ENCODE measurements at places on chromosomes 6 and 20.
A peak's percentile ranks its signal among the peaks of the same experiment; 100 is the strongest.

- peak; percentile 14 for DNase-seq
Observed at GRCh38 chr20:46215913-46216707, 92.2 kb downstream of the CDH22 start.

GRCh38 chr20:43571310-43571709, 12.5 kb downstream of the SGK2 start:
- DNase-seq, result no peak

DNA sequence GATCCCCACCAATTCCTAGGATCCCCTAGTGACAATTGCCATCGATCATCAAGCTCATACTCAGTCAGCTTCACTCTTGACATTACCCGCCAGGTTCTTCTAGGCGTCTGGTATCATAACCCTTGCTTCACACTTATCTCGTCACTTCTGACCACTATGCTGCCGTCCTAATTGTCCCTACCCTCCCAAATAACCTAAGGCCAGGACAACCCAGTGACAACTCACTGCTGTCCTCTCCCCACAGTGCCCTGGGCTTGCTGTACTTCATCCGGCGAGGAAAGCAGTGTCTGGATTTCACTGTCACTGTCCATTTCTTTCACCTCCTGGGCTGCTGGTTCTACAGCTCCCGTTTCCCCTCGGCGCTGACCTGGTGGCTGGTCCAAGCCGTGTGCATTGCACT, 3.7 kb downstream of the SYS1 start:
- DNase-seq, result no peak

DNA sequence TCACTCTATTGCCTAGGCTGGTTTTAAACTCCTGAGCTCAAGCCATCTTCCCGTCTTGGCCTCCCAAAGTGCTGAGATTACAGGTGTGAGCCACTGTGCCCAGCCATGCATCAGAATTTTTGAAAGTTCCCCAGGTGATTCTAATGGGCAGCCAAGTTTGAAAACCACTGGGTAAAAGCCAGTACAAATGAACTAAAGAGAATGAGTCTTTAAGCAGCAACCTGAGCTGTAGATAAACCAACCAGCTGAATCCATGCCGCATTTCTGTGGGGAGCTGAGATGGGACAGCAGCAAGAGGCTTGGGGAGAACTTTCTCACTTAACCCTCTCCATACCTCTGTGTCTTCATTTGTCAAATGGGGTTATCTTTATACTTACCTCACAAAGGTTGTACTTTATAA, 67.5 kb downstream of the VEGFA start:
- no peak for DNase-seq

DNA sequence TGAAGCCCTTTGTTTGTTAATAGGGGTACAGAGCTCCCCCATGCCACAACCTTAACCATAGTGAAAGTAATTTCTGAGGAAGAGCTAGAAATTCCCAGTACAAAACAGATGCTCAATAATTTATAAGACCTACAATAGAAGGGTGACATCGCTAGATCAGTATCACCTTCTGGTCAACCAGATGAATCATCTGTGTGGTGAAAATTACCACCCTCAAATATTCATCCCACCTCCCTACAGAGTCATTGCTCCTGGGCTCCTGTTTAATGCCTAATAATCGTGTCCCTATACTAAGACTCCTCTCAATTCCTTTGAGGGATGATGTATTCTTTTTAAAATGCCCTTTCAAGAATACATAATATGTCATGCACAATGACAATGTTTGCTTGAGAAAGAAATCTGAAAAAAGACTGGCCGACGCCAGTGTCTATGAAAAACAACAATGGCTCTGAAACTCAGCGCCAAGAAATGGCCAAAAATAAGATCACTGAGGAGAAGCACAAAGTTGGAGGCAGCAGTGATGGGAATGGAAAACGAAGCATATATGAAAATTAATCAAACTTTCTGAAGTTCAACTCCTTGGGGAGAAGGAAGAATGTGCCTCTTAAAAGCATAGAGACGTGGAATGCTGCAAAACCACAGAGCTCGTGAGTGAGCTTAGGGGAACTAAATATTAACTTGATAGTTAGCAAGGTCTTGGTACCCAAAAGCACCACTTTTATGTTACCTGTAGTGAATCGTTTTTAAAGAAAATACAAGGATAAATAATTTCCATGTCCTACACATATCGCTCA, 11.0 kb upstream of the ADGRF5 start:
- no peak for DNase-seq

- no peak for DNase-seq
Observed at GRCh38 chr6:138334000-138334399, 43.7 kb upstream of the SMIM28 start.

GRCh38 chr6:100176311-100176950, 182.4 kb upstream of the MCHR2 start:
- peak; percentile 55 for DNase-seq

GRCh38 chr6:71406865-71407860, 118.6 kb downstream of the OGFRL1 start:
- DNase-seq, result peak; percentile 41

DNA sequence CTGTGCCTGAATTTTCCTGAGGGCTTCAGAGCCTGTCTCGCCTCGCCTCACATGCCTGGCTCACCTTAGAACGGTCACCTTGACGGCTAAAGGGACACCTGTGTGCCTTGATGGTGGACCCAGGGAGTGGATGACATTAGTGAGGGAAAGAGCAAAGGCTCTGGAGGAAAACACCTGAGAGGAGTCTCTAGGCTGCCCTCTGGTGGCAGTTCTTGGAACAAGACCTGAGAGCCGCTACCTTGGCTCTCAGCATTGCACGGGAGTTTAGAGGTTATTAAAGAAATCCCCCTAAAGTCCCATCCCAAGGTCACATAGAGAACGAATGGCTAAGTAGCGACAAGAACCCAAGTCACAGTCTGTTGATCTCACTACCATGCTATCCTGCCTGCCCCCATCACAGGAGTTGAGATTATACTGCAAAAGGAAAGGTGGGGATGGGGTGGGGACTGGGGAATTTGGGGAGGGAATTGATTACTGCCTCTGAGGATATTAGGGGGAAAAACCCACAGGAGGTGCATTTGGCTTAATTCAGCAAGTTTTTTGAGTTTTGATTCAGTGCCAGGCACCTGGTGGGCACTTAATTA, 7.9 kb upstream of the CDSN start:
- DNase-seq, result peak; percentile 28

GRCh38 chr20:56584916-56585315, 44.2 kb upstream of the TFAP2C start:
- no peak for DNase-seq

DNA sequence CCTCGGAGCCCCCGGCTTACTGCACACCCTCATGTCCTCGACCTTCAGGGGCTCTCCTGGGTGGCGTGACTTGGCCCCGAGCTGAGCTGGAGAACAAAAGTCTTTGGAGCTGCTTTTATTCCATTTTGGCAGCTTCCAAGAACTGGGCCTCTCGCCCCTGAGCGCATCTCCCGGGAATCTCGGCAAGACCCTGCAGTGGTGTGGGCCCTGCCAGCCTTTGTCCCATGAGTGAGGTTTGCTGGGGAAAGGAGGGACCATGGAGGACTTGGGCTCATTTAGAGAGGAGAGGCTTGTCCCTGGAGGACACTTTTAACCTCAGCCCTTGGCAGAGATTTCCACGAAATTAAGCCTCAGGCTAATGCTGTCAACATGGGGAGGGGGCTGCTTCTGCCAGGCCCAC, 62.3 kb upstream of the SLCO4A1 start:
- DNase-seq, result no peak

GRCh38 chr6:24554474-24554873, 59.7 kb downstream of the ALDH5A1 start:
- DNase-seq, result no peak

DNA sequence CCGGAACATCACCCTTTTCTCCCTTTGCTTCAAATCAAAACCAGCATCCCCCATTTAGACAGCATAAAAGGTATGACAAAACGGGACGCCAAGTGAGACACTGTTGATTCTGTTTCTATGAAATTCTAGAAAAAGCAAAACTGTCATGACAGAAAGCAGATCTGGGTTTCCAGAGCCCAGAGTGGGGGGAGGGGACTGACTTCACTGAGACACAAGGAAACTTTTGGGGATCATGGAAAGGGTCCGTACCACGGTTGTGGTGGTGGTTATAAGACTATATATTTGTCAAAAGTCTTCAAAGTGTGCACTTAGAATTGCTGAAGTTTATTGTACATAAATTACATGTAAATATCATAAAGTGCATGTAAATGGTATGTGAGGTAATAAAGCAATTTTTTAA, 82.6 kb downstream of the SLC22A3 start:
- no peak for DNase-seq

DNA sequence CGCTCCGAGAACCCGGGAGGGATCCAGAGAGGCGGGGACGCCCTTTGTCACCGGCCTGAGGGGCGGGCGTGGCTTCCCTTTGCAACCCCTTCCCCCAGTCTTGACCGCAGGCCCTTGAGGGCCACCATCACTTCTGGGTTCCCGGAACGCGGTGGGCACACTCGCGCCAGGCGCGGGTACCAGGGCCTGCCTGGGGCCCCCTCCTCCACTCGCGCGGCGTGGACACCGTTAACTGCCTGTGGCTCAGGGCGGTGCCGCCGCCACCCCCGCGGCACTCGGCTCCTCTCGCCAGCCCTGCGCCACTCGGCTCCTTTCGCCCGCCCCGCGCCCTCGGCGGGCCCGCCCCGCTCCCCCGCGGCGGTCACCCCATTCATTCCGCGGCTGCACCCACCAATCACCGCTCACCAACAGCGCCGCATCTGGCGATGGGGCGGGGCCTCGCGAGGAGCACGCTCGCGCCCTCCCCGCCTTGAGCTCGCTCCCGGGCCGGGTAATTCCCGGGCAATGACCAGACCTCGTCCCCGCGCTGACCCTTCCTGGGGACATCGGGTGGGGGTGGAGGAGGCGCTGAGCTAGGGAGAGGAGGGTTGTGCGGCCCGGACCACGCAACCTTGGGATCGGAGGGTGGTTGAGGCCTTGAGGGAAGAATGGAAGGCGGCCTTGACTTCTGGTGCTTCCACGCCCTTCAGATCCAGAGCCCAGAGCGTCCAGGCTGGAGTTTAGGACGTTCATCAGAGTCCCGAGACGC, 10.5 kb upstream of the ELOVL5 start:
- peak; percentile 93 for DNase-seq

- DNase-seq, result peak; percentile 75
Observed at GRCh38 chr6:3749977-3750316, 1.6 kb downstream of the PXDC1 start.

GRCh38 chr6:3751077-3751729, at the start of gene PXDC1:
Gene PXDC1 (minus strand): TSS chr6:3751713. CDS start chr6:3751531, 182 bp downstream.
- DNase-seq, result no peak

DNA sequence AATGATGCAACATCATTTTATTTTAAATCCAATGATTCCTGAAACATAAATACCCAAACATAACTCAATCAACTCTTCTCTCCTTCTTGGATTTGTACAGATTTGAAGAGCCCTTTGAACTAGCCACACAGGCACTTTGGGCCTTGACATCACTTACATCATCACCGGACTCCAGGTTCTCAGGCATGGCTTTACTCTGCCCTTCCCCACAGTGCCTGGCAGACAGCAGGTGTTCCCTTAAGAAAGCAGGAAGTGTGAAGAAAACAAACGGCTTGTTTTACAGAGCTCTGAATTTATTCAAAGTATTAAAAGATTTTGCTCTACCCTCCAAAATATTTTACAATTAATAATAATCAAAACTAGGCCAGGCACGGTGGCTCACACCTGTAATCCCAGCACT, 54.8 kb upstream of the GCM1 start:
- DNase-seq, result no peak

- DNase-seq, result no peak
Observed at GRCh38 chr6:37126493-37126958, 43.4 kb upstream of the PIM1 start.

DNA sequence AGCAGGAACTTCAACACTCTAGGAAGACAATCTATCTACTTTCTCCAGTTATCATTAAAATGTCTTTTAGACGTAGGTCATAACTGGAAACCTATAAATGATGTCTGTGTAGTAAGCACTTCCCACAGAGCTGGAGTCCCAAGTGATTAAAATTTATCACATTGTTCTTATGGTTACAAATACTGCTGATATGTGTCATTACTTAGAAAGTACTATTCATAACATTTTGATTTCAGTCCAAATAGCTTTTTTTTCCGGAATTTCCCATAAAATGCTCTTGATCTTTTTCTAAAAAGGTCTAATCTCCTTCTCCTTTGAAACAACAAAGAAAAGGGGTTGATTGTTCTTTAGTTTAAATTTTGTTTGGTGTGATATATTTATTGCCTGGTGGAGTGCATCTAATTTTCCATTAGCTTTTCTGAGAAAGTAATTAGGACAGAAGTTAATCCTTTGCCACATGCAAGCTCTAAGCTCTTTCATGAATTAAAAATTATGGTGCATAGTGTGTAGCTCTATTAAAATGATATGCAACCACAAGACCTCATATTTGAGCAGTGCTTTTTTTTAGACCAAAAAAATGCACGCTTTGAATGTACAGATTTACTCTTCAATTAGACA, 132.7 kb upstream of the TCF21 start:
- peak; percentile 10 for DNase-seq

- no peak for DNase-seq
Observed at GRCh38 chr20:53757472-53757913, 163.9 kb upstream of the ZNF217 start.

- DNase-seq, result no peak
Observed at GRCh38 chr6:157246048-157246630, 77.2 kb downstream of the TMEM242 start.

- DNase-seq, result no peak
Observed at GRCh38 chr6:125753937-125754259, 4.5 kb downstream of the HEY2 start.

DNA sequence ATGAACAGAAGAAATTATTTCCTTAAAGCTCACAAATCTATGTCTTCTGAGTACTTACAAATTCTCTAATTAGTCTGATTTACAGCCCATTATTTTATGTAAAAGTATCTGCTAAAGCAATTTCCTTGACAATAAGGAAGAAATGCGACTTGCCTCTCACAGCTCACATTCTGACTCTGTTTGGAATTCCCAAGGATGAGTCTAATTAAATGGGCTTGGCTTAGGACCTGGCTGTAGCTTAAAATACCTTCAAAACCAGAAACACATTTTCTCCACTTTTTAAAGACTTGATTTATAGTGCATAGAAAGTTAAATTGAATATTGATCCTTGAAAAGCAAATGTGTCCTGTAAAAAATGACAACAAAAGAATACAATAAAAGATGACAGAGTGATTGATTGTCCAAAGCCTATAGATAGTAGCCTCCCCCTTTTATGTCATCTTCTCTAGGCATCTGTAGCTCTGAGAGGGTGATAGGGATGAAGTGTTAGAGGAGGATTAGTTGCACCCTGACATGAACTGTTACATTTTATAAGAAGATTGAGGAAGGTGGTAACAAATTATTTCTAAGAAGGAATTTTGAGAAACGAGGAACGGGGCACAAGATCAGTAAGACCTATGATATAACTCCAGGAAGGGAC, 118.9 kb downstream of the MACROD2 start:
- no peak for DNase-seq

- peak; percentile 1 for DNase-seq
Observed at GRCh38 chr6:164612751-164613150, 696.7 kb downstream of the C6orf118 start.
